ENCODE measurements at places on chromosomes 3 and 15.

GRCh38 chr15:49383266-49383665 is 39.8 kb upstream of the FGF7 start:
- no peak for DNase-seq

DNA sequence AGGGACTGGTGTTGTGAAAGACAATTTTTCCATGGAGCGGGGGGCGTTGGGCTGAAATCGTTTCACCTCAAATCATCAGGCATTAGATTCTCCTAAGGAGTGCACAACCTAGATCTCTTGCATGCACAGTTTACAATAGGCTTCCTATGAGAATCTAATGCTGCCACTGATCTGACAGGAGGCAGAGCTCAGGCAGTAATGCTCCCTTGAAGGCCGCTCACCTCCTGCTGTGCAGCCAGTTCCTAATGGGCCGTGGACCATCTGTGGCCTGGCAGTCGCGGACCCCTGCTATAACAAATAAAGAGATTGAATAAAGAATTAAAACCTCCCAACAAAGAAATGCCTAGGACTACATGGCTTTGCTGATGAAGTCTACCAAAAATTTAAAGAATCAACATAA is 25.3 kb upstream of the ANKRD28 start:
- DNase-seq, result no peak

- DNase-seq, result no peak
Observed at GRCh38 chr3:2819571-2819970, 290.6 kb downstream of the IL5RA start.

DNA sequence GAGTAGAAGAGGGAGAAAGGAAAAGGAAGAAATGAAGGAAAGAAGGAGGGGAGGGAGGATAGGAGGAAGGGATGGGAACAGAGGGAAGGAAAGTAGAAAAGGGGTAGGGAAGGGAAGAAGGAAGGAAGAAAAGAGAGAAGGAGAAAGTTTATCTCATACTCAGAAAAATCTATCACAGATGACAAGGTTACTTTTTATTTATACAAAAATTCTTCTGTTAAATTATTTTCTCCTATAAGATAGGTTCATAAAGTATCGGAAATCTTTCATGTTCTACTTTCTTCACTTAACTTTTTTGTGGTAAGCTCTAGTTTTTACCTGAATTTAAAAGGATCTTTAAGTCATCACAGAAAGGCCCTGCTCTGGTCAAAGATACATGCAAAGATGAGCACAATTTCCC is 38.1 kb downstream of the SI start:
- no peak for DNase-seq

GRCh38 chr3:148400754-148401153 is 296.9 kb upstream of the AGTR1 start:
- DNase-seq, result no peak

DNA sequence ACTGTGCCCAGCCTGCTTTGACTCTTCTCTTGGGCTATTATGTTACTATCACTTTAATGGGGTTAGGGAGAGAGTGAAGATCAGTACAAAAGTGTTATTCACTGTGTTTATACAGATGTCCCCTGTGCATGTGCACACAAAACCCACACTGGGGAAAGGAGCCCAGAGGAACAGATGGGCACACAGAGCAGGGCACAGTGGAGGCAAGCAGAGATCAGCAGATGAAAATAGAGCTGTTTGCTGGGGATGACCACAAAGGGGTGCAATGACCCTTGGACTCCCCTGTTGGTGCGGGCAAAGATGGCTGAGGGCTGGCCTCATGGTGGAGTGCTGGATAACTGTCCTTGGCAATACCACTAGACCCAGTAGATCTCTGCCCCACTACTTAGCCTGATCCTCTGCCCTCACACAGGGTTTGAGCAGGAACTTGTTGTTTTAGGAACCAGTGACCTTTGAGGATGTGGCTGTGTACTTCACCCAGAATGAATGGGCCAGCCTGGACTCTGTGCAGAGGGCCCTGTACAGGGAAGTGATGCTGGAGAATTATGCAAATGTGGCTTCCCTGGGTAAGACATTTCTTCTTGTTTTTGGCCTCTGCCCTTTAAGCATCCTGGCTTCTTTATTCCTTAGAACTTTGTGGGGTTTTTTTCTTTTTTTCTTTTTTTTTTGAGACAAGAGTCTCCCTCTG is 5.3 kb downstream of the ZNF620 start:
- no peak for DNase-seq

GRCh38 chr15:65041787-65042186 is 3.4 kb upstream of the SLC51B start:
- no peak for DNase-seq

GRCh38 chr3:20575146-20575545 is 389.1 kb upstream of the SGO1 start:
- no peak for DNase-seq

GRCh38 chr3:43206632-43207031 is 79.7 kb upstream of the SNRK start:
- DNase-seq, result no peak

DNA sequence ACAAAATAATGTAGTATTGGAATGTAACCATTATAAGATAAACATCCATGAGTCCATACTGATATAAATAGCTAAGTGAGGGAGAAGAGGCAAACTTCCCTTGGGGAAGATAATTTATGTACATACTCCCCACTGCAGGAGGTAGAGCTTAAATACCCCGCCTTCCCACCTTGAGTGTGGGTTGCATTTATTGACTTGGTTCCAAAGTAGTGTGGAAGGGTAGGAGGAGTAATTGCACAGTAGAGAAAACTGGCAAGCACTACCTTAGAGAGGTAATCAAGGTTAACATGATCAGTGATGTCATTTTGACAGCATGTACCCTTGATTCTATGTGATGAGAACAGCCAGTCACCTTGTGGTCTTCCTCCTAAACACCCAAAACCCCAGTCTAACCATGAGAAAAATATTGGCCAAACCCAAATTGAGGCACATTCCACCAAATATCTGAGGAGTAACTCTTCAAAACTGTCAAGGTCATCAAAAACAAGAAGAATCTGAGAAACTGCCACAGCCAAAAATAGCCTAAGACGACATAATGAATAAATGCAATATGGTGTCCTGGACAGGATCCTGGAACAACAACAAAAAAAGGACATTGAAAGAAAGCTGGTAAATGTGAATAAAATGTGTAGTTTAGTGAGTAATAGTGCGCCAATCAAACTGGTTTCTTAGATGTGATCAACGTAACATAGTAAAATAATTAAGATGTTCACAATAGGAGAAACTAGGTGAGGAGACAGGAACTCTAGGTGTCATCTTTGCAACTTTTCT is 774 bp upstream of the CNOT10 start:
- no peak for DNase-seq

GRCh38 chr3:186582541-186582940 is 12.0 kb downstream of the DNAJB11 start:
- no peak for DNase-seq

GRCh38 chr3:31079689-31080088 is 185.2 kb upstream of the GADL1 start:
- DNase-seq, result no peak

Data from stimulated activated CD4-positive, alpha-beta T cell treated with anti-CD3 and anti-CD28 coated beads, Interleukin-15, amount 100 ng/mL, for 1 hour (primary cell).